WTC11 (cell line): ENCODE measurements at places on chromosomes 7 and 10.

DNA sequence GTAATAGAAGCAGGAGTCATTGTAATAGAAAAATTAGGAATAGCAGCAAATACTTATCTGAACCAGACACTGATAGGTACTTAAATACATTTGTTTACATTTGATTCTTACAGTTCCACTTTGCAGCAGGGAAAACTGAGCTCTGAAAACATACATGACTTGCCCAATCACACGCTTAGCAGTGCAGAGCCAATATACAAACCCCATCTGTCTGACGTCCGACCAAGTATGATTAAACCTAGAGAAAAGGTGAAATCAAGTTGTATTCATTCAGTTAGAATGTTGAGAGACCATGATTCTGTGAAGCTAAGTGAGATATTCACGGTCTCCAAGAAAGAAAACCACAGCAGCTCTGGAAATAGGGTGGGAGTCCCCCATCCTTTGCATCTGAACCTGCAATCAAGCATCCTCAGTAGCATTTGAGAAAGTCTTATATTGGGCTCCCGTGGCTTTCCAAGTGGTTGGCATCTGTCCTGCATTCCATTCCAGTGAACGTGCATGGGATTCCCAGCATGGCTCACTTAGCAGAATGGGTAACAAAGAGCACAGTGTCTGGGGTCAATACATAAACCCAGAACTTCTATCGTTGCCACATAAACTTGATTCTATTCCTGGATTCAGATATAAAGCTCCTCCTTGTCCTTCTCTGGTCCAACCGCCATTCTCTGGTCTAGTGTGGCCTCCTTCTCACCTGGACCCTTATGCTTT, 148.7 kb upstream of the RSU1 start:
- DNase-seq: no peak

- DNase-seq: peak; percentile 71
Observed at GRCh38 chr10:95290461-95291364, at the start of gene PDLIM1. PDLIM1 (minus strand) TSS chr10:95291003; CDS start chr10:95290915, 88 bp downstream.

GRCh38 chr10:28922127-28922526, 244.8 kb downstream of the BAMBI start:
- DNase-seq: no peak

- DNase-seq: no peak
Observed at GRCh38 chr10:43706166-43706565, 57.5 kb upstream of the ZNF32 start.

DNA sequence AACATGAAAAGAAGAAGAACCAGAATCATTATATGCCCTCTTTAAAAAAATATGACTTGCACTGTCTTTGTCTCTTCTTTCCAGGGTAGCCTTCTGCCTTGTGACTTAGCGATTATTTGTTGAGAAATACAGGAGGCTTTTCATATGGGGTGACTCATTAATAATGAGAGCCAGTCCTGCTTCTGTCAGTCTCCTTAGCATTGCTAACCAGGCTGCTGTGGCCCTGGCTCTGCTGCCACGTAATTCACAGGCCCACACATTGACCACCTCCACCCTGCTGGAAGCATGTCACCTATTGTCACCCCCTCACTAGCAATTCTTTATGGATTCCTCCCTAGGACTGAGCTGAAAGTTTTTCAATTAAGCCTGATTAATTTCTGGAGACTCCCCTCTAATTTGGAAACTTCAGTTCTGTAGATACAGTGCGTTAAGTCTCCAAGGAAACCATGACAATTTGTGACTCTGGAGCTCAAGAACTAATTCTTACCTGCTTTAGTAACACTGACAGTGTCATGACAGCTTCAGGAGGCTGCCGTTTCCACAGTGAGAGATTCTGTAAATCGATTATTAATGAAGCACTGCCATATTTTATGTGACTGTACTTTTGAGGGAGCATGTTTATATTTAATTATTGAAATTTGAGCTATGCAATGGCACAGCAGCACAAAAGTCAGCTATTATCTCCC, 267.9 kb upstream of the SP8 start:
- no peak for DNase-seq

DNA sequence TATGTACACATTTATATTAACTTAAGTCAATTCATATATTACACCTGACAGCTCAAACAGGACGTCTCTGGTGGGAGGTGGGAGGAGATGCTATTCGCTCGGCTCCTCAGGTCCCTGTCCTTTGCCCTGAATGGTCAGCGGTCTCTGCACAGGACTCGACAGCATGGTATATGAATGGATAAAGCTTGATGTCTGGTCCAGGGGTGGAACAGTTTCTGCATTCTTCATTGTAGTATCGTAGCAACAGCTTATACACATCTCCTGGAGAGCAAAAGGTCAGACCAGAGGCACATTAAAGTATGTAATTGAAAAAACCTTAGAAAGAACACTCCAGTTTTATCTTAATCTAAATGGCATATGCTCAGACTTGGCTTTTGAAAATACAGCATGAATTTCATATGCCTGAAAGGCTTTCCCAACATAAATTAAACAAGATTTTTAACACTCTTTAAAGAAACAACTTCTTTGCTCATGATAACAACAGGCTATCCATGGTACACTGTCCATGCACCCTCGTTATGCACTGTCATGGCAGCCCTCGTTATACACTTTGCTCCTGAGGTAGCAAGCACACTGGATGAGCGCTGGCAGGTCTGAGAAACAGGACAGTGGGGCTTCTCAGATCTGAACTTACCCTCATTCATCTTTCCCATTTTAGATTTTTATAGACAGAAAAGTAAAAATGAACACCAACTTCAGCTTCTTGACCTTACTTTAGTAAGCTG, 57.3 kb upstream of the OGDHL start:
- no peak for DNase-seq

- DNase-seq: no peak
Observed at GRCh38 chr10:113517901-113518260, 35.0 kb upstream of the HABP2 start.

GRCh38 chr10:31908157-31908556, 20.5 kb downstream of the ARHGAP12 start:
- no peak for DNase-seq

GRCh38 chr10:14439451-14440259, 108.9 kb upstream of the FRMD4A start:
- no peak for DNase-seq

GRCh38 chr7:36048141-36048901, 104.7 kb upstream of the EEPD1 start:
- no peak for DNase-seq

DNA sequence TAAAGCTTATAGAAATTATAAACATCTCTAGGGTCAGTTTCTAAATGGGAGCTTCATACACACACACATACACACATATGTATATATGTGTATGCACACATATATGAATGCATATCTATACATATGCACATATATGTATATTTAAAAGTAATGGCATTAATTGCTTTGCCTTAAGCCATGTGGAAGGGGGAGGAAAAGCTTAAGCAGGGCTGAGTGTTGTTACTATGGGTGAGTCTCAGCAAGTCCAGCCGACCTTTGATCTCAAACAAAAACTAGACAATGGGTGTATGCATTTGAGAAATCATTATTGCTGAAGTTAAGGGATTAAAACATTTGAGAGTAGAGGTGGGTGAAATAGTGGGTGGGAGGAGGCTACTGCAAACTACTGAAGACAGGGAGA, 546.7 kb downstream of the MAGI2 start:
- no peak for DNase-seq

- no peak for DNase-seq
Observed at GRCh38 chr10:44749151-44749550, 162.0 kb upstream of the TMEM72 start.

DNA sequence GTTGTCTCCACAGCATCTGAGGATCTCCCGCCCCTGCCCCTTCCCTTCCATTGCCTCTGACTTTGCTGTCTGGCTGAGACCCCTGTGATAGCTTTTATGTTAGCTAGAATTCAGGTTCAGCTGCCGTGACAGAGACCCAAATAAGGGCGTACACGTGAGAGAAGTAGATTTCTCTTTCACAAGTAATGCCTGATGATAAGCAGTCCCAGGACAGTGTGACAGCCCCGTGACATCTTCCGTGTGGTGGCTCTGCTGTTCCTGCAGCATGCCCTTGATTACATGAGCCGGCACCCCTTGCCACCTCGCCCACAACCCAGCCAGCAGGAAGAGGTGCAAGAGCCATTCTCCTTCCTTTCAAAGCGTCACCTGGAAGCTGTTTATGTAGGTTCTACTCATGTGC, 130.9 kb upstream of the PODXL start:
- no peak for DNase-seq

GRCh38 chr10:130430852-130431704, 294.9 kb downstream of the GLRX3 start:
- DNase-seq: no peak

DNA sequence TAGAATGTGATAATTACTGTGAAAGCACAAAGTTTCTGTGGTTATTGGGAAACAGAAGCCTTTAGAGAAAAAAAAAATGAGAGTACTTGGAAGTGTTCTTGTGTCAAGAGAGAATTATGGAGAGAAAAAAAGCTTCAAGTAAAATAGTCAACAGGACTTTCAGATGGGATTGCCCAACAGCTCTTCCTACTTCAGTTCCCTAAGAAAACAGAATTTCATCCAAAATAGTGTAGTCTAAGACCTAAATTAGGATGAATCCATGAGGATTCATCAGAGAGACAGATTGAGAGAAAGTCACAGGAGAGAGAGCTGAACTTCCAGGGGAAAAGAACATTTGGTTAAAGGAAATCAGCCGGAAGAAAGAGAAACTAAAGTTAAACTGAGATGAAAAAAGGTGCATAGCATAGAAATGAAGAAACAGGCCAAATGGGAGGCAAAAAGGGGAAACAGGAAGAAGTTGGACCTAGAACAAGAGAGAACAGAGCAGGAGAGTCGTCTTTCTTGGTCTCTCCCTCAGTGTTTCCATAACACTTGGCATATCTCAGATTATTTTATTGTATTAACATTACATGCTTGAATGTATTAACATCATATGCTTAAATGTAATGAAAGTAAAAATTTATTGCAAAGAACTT, 2.5 kb downstream of the SCIN start:
- no peak for DNase-seq

- DNase-seq: no peak
Observed at GRCh38 chr10:36183056-36183455, 541.0 kb upstream of the FZD8 start.
